ENCODE measurements at places on chromosomes 6 and 20. TPM values are rescaled to one million over a fixed set of nuclear protein-coding genes. Genes with fewer than 3 reads are reported as not detected.

DZANK1 gene
- total RNA-seq: 1.0 TPM

DNA sequence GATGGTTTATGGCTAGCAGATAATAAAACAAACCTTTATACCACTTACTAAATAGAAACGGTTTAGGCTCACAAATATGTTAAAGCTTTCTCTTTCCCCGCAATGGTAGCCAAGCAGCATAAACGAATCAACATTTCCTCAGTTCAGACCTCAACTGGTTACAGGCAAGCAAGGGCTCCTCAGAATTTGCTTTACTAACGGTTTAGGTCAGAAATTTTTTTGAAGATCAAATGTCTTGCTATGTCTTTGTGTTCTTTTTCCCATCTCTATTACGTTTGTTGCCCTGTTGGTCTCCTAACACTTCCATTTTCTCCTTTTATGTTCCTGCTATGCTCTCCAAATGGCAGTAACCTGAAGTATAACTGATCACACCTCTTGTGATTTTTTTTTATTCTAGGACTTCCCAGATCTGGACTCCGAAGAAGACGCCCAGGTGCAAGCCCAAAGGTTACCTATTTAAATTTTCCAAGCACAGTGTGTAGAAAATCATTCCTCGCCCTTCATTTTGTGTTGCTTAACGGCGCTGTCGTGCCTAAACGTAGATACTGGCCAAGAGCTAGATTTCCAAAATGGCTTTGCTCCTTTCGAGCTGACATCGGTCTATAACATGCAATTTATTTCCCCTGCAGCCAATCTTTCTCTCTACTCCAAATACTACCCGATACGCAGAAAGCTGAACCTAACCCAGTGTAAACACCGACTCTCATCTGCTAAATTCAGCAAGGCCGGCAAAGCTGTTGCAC lies 717 bp upstream of the ASF1A start:
- H3K4me1 ChIP-seq: peaks cover 12% of the 10 kb centered on the region

DNA sequence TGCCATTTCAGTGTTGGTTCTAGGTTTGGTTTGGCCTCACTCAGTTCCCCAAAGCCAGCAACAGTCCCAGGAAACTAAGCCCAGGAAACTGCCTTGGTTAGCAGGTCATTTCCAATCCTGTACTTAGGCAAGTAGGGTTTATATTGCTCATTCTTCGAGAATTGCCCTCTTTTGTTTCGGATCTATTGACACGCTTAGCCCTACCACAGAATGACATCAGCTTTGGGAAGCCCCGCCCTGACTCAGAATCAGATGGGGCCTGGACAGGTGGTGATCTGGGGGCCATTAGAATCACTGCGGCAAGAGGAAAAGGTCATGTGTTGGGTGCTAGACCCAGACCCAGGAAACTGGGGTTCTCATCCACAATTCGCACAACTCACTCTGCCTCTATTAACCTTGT lies 578.2 kb downstream of the QKI start:
- no peak overlapping the region for H3K4me3 ChIP-seq
- H3K27me3 ChIP-seq: no peaks in the 10 kb centered on the region
- H3K36me3 ChIP-seq: no peaks in the 10 kb centered on the region
- H3K27ac ChIP-seq: no peak overlapping the region
- no peak for DNase-seq

DNA sequence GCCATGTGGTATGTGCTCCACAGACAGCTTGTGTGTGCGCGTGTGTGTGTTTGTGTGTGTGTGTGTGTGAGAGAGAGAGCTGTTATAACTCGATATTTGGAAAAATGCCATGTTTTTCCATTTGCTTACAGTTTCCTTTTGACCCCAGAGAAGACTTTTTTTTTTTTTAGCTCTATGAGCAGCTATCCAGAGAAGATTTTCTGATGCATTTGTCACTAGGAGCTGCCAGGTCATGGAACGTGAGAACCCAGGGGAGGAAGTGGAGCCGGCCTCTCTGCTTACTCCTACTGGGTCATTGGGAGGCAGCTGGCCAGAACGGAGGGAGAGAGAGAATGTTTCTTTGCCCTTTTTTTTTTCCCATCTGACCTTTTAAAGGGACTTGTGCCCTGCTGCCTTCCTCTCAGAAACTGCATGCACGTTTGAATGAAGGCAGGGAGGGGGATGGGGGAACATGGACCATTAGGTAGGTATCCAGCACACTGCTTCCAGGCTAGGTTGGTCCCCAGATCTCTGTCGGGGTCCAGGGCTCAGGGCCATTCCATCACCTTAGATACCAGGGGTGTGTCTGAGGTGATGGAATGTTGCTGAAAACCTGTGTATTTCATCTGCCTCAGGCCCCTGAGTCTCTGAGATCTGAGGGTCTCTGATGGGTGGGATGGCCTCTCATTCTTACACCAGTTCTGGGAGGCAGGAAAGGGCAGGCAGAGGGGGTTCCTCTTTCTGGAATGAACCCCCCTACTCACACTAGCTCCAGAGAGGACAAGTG lies 11.2 kb upstream of the MRPS18A start:
- H3K4me1 ChIP-seq: peaks cover 62% of the 10 kb centered on the region
- peak; percentile 58 for DNase-seq
- H3K4me3 ChIP-seq: peak overlapping the region; percentile 36
- H3K27ac ChIP-seq: peak overlapping the region; percentile 74
- peaks cover 39% of the 10 kb centered on the region for H3K36me3 ChIP-seq

DNA sequence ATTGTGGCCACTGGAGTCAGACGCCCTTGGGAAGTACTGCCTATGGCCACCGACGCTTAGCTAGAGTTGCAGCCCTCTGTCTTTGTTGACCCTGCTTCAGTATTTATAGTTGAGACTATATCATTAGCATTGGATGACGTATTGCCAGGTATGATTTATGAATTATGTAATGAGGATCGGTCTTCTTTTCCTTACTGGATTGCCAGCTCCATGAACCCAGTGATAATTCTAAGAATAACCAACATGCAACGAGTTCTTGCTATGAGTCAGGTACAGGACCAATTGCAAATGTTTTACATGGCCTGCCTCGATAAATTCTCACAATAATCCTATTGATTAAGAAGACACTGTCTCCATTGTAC lies 63.5 kb downstream of the CLIC5 start:
- H3K27me3 ChIP-seq: no peaks in the 10 kb centered on the region
- no peak overlapping the region for H3K4me3 ChIP-seq
- no peak overlapping the region for H3K27ac ChIP-seq
- H3K36me3 ChIP-seq: no peaks in the 10 kb centered on the region

Measured in Calu3 (cell line).